Activated naive CD4-positive, alpha-beta T cell treated with anti-CD3 and anti-CD28 coated beads, Interleukin-2, amount 50 U/mL, for 72 hours (primary cell): ENCODE measurements at places on chromosomes 11 and 22. TPM values are rescaled to one million over a fixed set of nuclear protein-coding genes. Genes with fewer than 3 reads are reported as not detected.

The IL18 gene
- total RNA-seq: not detected

The ZNRF3 gene
- total RNA-seq: 1.7 TPM

The RGL4 gene
- total RNA-seq: 3.0 TPM

The C11orf16 gene
- not detected for total RNA-seq

The ADORA2A gene
- total RNA-seq: 33.8 TPM

The GSTT2B gene
- 0.39 TPM for total RNA-seq

The KCNA4 gene
- total RNA-seq: not detected

The WEE1 gene
- total RNA-seq: 39.8 TPM

The AIFM3 gene
- total RNA-seq: 0.11 TPM

The OR2AT4 gene
- total RNA-seq: not detected

The MYBPC3 gene
- not detected for total RNA-seq

The TRIM3 gene
- total RNA-seq: 4.7 TPM

The TRIM77 gene
- total RNA-seq: not detected

The OR8I2 gene
- total RNA-seq: not detected

The PDE3B gene
- total RNA-seq: 42.5 TPM

The SLC6A5 gene
- total RNA-seq: not detected

The GAL gene
- 0.59 TPM for total RNA-seq

The OLFML1 gene
- not detected for total RNA-seq

The TRIM51 gene
- total RNA-seq: not detected

The FGF4 gene
- not detected for total RNA-seq

The F2 gene
- not detected for total RNA-seq

The HEPHL1 gene
- not detected for total RNA-seq

The OR51B5 gene
- total RNA-seq: not detected

The ACRV1 gene
- not detected for total RNA-seq

The FAT3 gene
- not detected for total RNA-seq

The NCF4 gene
- 7.0 TPM for total RNA-seq

The DMC1 gene
- total RNA-seq: 10.8 TPM

The CDC42EP2 gene
- total RNA-seq: 3.9 TPM

The CREBZF gene
- total RNA-seq: 61.0 TPM

The MARK2 gene
- 30.6 TPM for total RNA-seq

The SIRT3 gene
- 38.7 TPM for total RNA-seq

The APOBEC3B gene
- 6.4 TPM for total RNA-seq
